Activated CD8-positive, alpha-beta memory T cell treated with anti-CD3 and anti-CD28 coated beads for 24 hours (primary cell): ENCODE measurements at places on chromosomes 1 and 21.
A peak's percentile ranks its signal among the peaks of the same experiment; 100 is the strongest.

DNA sequence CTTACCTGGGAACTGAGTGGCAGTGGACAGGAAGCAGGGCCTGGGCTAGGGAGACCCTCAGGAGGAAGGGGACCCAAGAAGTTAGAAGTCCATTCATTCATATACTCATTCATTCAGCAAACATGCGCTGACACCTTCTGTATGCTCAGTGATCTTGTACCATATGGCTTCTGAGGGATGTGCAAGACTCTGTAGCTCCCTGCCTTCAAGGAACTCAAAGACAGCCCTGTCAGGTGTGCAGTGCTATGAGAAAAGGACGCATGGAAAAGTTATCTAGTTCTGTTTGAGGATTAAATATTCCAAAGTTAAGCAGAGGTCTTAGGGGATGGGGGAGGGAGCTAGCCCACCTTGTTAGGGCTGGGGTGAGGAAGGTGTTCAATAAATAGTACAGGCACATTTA lies 12.5 kb downstream of the DMAP1 start:
- peak; percentile 7 for DNase-seq

- no peak for DNase-seq
Measured at GRCh38 chr21:25464275-25464674, 143.0 kb downstream of the MRPL39 start.

DNA sequence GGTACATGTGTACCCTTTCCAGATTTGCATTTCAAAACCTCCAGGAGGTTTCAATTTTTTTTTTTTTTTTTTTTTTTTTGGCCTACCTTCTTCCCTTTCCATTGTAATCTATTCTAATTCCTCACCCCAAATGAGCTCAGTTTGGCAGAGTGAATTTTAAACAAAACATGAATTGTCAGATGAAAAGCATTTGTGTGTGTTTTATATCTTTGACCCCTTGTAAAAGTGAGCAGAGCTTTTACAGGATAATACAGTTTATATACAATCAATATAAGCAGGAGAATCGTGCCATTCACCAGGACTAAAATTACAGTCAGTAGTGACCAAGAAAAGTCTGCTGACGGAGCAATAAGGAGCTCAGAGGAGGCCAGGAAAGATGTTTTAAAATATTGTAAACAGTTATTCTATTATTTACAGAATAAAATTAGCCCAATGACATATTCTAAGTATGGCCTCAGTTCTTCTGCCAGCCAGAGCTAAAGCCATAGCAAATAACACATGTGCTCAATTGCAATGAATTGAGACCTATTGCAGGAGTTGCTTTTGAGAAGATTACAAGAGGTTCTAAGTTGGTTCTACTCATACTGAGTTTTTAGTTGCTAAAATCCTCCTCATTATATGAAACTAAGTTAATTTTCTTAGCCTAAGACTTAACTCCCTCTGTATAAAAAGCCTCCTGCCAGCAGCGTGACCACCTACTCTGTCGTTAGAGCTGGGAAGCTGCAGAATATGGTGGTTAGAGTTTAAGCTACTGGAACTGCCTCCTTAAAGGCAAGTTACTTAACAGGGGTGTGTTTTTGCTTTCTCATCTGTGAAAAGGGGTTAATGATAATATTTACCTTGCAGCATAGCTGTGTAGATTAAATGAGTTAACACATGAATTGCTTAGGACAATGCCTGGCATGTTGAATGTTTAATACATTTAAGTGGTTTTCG lies 50.8 kb upstream of the ZNF326 start:
- no peak for DNase-seq

DNA sequence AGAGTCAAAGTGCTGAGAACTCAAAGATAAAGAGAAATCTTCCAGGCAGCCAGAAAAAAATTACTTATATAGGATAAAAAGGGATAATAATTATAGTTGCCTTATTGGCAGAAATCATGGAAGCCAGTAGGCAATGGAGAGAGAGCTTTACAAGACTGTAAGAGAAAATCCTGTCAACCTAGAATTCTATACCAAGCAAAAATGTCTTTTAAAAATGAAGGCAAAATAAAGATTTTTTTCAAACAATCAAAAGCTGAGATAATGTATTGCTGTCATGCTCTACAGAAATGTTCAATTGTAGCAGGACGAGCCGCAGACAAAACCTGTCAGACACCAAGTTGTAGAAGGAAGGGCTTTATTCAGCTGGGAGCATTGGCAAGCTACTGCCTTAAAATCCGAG lies 26.8 kb upstream of the RAB4A start:
- no peak for DNase-seq

DNA sequence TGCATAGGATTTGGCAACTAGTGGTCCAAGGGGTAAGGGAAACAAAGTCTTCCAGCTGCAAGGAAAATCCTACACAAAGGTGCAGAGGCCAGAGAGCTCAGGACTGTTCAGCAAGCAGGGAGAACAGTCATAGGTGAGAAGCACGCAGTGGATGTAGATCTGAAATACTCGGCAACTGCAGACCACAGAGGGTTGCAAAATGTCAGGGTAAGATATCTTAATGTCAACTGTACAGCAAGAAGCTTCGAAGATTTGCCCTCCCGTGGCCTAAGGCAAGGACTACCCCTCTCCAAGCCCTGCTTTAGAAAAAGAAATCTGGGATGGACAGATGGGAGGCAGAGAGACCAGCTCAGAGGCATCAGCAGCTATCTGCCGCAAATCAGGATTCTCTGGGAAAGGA lies 153.4 kb upstream of the IRF2BP2 start:
- DNase-seq, result no peak

- DNase-seq, result no peak
Measured at GRCh38 chr1:153360592-153361479, 3.2 kb downstream of the S100A9 start.

- DNase-seq, result no peak
Measured at GRCh38 chr1:100778748-100779147, 59.2 kb downstream of the VCAM1 start.

DNA sequence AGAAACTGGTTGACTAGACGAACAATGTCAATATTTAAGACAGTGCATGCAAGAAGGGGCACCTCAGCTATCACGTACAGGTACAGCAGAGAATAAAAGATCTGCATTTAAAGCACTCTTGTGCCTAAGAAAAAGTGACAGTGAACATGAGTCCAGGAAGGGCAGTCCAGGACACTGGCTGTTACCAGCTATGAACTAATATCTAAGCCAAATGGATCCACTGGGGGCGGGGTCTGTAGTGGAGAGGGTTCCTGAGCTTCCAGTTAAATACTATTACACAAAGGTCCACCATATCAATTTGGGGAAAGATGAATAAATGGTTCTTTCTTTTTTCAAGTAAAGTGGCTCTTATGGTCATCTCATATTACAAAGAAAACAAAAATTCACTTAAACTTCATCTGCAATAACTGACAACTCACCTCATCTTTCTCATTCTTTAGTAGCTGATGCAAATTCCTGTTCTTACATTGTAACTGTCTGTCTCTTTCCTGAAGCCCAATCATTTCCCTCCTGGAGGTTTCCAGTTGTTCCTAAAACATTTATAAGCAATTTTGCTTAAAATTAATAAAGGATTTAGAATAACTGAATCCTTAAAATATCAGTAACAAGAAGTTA lies 24.5 kb downstream of the SSX2IP start:
- DNase-seq, result no peak

DNA sequence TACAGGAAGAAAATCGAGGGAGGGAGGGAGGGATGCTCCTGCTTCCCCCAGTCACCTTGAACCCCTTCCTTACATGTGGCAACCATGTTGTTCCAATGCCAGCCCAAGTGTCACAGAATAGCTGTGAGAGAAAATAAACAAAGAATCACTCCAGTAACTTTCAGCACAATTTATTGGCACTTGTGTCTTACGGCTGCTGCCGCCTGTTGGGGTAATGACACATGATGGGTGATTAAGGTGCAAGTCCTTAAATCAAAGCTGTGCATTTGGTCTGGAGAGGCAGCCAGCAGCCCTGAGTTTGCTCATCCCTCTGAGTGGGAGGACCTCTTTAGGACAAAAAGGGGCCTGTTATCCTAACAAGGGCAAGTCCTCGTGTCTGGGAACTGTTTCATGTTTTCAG lies 377.7 kb downstream of the PCP4 start:
- no peak for DNase-seq

DNA sequence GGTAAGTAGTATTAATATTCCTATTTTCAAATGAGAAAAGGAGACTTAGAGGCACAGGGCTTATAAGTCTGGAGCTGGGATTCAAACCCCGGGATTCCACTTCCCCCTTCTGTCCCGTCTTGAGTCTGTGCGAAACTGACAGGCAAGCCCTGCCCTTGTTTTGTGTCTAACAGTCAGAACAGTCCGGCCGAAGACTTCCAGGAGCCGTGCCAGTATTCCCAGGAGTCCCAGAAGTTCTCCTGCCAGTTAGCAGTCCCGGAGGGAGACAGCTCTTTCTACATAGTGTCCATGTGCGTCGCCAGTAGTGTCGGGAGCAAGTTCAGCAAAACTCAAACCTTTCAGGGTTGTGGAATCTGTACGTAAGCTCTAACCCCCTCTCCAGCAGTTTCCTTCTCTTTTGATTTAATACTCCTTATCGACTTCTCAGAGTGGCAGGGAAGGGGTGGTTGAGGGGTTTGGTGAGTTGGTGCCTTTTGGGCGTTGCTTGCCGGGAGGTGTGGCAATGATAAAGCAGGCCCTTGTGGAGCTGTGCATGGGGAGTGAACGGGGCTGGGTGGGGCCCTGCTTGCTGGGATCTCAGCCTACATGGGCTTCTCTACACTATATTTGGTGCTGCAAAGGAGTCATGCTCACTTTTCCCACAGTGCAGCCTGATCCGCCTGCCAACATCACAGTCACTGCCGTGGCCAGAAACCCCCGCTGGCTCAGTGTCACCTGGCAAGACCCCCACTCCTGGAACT lies 29.4 kb downstream of the IL6R start:
- no peak for DNase-seq

GRCh38 chr1:227793948-227794816 lies 21.3 kb upstream of the PRSS38 start:
- no peak for DNase-seq

DNA sequence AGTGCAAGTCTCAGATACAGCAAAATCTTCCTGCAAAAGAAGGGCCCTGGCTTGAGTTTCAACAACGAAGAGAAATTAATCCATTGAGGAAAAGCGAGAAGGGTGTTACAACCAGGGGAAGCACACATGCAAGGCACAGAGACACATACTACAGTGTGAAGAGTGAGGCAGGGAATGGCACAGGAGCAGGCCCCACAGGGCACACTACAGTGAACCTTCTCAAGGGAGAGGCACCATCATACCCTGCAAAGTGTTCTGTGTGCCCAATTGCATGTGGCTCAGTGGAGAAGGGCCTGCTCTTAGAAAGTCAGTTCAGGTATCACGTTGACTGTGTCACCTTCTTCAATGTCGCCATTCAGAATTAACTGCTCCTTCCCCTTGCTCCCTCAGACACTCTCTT lies 60.3 kb downstream of the LMX1A start:
- DNase-seq, result no peak

- no peak for DNase-seq
Measured at GRCh38 chr1:15341634-15342407, 67.9 kb upstream of the EFHD2 start.

- DNase-seq, result no peak
Measured at GRCh38 chr1:224047538-224047937, 66.4 kb upstream of the FBXO28 start.

GRCh38 chr21:32214654-32215305 lies 64.1 kb downstream of the MIS18A start:
- DNase-seq, result no peak

DNA sequence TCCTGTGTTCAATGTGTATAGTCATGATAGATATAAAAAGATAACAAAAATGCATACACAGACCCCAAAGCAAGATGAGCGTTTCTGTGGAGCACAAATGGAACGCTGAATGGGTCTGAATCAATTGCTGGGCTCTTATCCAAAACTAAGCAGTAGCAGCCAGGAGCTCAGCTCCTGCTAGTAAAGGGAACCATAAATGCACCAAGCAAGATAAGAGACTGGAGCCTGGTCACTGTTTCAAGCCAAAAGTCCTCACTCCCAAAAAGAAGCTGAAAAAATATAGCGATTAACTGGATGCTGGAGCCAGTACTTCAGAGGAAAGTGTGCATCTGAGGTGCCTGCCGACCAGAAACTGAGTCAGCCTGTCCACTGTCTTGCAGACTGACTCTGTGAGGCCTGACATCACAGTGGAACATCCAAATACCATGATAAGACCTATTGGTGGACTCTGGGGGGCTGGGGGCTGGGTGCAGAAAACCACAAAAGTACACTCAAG lies 68.9 kb downstream of the LRRC8C start:
- DNase-seq, result peak; percentile 72

- DNase-seq, result no peak
Measured at GRCh38 chr1:165288350-165289120, 68.0 kb downstream of the LMX1A start.

GRCh38 chr1:61428146-61428545 lies 296.8 kb downstream of the TM2D1 start:
- no peak for DNase-seq

- DNase-seq, result no peak
Measured at GRCh38 chr1:209157546-209158249, 425.8 kb upstream of the CAMK1G start.

GRCh38 chr1:153357076-153357852 lies 390 bp upstream of the S100A9 start:
- peak; percentile 54 for DNase-seq

DNA sequence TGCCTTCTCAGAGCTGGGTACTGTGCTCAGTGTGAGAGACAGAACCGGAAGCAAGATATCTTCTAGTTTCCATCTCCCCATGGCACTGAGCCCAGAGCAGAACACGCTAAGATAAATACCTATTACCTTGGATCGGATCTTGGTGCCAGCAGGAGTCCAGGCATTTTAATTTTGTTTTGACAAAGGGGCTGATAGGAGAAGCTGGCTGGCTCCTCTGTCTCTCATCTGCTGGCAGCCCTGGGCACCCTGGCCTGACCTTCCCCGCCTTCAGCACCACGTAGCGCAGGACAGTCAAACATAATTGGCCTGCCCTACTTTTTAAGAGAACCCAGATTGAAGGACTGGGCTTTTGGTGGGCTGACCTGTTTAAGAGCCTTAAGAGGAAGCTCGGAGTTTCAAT lies 160.7 kb upstream of the KLHDC7A start:
- DNase-seq, result no peak

DNA sequence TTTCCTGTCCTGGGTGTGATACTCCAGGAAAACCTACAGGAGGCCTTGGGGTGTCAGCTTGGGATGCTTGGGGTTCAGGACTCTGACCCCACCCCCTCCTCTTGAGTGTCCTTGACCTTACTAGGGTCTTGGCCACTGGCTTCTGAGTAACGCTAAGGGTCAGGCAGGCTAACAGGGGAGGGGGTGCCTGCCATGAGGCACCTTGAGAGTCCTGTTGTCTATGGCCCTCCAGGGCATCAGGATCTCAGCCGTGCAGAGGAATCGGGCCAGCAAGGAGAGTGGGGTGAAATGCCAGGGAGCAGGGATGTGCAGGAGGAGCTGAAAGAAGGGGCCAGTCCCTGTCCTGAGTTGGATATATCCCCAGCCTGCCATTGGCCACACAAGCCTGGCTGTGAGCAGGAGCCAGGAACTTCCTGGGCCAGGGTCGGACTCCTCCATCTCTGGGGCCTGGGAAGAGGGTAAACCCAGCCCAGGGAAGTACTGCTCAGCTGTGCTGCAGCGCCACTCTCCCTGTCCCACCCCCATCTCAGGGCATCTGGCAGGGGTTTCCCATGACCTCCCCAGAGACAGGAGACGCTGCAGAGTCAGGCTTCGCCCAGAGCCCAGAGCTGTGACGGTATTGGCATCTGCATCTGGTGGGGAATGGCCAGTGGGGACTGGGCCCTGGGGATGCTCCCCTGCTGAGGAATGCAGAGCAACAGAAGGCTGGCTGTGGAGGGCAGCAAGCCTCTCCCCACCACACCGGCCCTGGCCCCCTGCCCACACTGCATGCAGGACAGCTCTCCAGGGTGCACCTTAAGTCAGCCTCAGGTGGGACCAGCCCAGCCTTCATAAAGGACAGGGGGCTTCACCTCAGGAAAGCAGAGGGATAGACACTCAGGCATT lies 6.3 kb downstream of the KIF21B start:
- DNase-seq, result no peak

GRCh38 chr1:41795205-41795762 lies 123.4 kb downstream of the HIVEP3 start:
- DNase-seq, result no peak
